Skeletal muscle cell (primary cell): ENCODE measurements at places on chromosomes 13 and 19.

GRCh38 chr13:109734002-109734785, 52.2 kb downstream of the IRS2 start:
- no peak for DNase-seq

DNA sequence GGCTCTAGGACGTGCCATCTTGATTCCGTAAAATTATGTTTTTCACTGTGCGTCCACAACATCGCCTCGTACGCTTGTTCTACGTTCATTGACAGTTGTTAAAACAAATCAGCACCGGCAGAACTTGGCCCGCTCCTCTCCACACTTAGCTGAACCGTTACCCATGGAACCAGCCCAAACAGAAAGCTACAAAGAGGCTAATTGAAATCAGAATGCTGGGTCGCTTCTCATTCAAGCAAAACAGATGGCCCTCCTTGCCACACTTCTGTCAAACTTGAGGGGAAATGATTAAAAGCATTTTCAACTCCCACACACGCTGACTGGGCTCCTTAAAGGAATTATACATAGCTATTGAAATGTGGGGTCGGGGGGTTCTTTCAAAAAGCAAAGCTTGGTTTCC, 71.6 kb downstream of the TM9SF2 start:
- DNase-seq = no peak

DNA sequence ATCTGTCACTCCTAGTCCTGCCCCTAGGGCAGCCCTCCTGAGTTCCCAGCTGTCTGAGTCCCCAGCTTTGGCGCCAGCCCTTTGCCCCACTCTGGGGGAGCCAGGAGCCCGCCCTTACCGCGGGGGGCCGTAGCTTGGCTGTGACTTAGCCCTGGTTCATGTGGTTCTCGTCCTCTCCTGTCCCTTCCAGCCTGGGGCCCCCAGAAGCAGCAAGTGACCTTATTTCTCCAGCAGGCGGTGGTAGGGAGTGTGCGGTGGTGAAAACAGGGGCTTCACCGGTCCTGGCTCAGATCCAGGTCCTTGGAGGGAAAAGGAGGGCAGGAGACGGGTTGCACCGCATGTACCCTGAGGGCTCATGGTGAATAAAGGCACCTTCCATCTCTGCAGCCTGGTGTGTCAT, 7.9 kb downstream of the GIPC3 start:
- no peak for DNase-seq

- no peak for DNase-seq
Observed at GRCh38 chr19:8094336-8094735, 41.8 kb downstream of the CCL25 start.

- peak; percentile 25 for DNase-seq
Observed at GRCh38 chr13:47708386-47708785, 292.7 kb downstream of the SUCLA2 start.

DNA sequence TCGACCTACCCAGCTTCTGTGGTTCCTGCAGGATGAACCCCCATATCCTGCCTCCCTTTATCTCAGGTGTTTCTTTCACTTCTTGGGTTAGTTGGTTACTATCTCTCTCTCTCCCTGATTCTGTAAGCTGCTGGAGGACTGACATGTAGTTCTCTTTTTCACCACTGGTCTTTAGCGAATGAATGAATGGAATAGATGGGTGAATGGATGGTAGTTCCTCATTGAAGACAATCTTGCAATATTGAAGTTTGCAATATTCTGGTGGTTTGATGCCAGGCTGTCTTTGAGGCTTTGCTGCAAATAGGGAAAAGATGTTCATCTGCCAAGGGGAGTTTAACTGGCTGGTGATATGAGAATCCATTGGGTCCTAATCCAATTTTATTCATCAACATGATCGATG, 120.2 kb downstream of the UBL3 start:
- DNase-seq = no peak

GRCh38 chr13:31242916-31243315, 43.1 kb downstream of the B3GLCT start:
- no peak for DNase-seq

DNA sequence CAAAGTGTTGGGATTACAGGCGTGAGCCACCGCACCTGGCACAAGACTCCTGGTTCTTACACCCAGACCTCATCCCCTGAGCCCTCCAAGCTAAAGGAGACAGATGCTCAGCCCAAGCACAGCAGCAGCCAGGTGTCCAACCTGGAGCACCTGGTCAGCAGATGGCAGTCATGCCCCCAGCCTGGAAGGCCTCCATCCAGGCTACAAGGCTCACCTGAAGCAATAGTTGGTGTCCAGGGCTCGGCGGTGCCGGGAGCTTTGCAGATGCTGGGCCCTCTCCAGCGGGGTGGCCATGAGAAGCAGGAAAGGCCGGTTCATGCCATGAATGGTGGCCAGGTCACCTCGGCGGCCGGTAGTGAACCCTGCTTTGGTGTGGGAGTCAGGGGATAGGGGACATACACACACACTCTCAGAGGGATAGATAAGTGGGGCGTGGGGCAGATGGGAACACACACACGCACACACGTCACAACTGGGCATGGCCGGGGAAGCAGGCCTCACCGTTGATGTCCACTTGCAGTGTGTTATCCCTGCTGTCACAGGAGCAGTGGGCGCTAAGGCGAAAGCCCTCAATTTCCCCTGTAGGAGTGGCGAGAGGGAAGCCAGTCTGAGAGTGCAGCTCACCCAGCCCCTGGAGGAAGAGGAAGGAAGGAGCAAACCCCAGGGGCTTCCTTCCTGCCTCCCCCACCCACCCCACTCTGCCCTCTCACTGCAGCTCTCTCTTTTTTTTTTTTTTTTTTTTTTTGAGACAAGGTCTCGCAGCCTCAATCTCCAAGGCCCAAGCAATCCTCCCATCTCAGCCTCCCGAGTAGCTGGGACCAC, 11.8 kb downstream of the TGFB1 start:
- no peak for DNase-seq

GRCh38 chr13:20608438-20609020, 41.6 kb downstream of the IFT88 start:
- no peak for DNase-seq

DNA sequence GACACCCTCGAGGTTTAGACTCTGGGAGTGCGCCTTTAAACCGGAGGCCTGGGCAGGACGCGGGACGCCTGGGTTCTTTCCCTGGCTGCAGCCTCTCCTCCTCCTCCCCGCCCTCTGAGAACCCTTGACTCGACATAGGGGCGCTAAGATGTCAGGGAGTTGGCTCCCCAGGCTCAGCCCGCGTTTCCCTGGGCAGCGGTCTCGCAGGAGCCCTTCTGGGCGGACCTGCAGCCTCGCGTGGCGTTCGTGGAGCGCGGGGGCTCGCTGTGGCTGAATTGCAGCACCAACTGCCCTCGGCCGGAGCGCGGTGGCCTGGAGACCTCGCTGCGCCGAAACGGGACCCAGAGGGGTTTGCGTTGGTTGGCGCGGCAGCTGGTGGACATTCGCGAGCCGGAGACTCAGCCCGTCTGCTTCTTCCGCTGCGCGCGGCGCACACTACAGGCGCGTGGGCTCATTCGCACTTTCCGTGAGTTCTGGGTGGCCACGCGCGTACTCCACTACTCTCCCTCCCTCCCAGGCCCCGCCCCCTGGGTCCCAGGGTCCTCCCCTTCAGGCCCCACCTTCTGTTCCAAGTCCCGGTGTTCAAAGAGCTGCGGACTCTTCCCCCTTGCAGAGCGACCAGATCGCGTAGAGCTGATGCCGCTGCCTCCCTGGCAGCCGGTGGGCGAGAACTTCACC, 1.3 kb downstream of the ICAM5 start:
- no peak for DNase-seq
